ENCODE measurements at places on chromosomes 11 and 22. TPM values are rescaled to one million over a fixed set of nuclear protein-coding genes. Genes with fewer than 3 reads are reported as not detected.

The CALCA gene
- total RNA-seq: not detected

The GAL3ST3 gene
- not detected for total RNA-seq

The FXYD6 gene
- total RNA-seq: 0.16 TPM

The RFPL1 gene
- total RNA-seq: not detected

The CEP126 gene
- 3.5 TPM for total RNA-seq

The GGTLC3 gene
- not detected for total RNA-seq

The TUBA8 gene
- total RNA-seq: 0.67 TPM

The RAB38 gene
- 0.79 TPM for total RNA-seq

The SC5D gene
- 10.3 TPM for total RNA-seq

The FGF19 gene
- 0.03 TPM for total RNA-seq

The OR52H1 gene
- total RNA-seq: not detected

The MS4A3 gene
- not detected for total RNA-seq

The NXPE4 gene
- not detected for total RNA-seq

The ZNF70 gene
- 1.2 TPM for total RNA-seq

The GLYATL1 gene
- total RNA-seq: not detected

The MIAT gene
- 0.35 TPM for total RNA-seq

The FAM111B gene
- total RNA-seq: 7.7 TPM

The ARVCF gene
- total RNA-seq: 2.9 TPM

The CAVIN3 gene
- 33.9 TPM for total RNA-seq

The APOL5 gene
- total RNA-seq: not detected

The TLCD5 gene
- 8.0 TPM for total RNA-seq

The TRPM5 gene
- not detected for total RNA-seq

The LRRC55 gene
- not detected for total RNA-seq

The ZBTB16 gene
- not detected for total RNA-seq

The C11orf42 gene
- not detected for total RNA-seq

The SCUBE2 gene
- total RNA-seq: 0.57 TPM

The CALCB gene
- 0.07 TPM for total RNA-seq

The UPB1 gene
- not detected for total RNA-seq

The TMEM45B gene
- total RNA-seq: not detected

The OR10W1 gene
- not detected for total RNA-seq

The TEX54 gene
- not detected for total RNA-seq

The KDM4E gene
- not detected for total RNA-seq

The UBQLN3 gene
- total RNA-seq: not detected

The OR2D2 gene
- not detected for total RNA-seq

The CTNND1 gene
- 66.6 TPM for total RNA-seq

The MAP6 gene
- total RNA-seq: 1.7 TPM

The KRTAP5-9 gene
- 0.12 TPM for total RNA-seq

The A4GALT gene
- total RNA-seq: 16.4 TPM

The RFPL3 gene
- not detected for total RNA-seq

The MUC6 gene
- total RNA-seq: not detected

The C11orf21 gene
- not detected for total RNA-seq
